ENCODE measurements at places on chromosomes 6 and 20.

DNA sequence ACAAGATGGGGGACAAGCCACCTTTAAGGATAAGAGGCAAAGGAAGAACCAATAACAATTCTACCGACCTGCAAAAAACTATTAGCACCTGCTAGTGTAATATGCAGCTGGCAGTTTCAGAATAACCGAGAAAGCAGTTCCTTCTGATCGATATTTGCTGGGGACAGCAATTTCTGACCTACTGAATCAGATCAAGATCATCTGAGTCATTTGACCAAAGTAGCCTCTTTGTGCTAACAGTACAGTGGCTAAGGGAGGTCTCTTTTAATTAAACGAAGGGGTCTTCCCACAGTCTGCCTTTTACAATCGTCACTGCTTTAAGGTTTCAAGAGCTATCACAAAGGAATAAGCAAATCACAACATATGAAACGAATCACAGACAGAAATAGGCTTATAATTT, 318.9 kb downstream of the BTBD9 start:
- DNase-seq = no peak

DNA sequence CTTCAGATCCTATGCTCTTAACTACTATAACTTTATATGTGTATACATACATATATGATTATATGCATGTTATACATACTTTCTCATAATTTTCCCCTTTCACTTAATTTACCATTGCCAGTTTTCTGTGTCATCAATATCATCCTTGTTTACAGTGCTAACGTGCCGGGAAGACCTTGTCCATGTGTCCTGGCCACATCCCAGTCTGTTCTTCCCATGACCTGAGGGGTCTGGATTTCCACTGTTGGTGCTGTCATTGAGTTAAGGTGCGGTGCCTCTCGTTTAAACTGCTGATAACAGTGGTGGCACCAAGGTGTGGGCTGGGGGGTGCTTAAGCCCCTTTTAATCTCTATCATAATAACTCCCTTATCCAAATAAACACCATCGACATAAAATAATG, 8.5 kb upstream of the SDCBP2 start:
- DNase-seq = no peak

DNA sequence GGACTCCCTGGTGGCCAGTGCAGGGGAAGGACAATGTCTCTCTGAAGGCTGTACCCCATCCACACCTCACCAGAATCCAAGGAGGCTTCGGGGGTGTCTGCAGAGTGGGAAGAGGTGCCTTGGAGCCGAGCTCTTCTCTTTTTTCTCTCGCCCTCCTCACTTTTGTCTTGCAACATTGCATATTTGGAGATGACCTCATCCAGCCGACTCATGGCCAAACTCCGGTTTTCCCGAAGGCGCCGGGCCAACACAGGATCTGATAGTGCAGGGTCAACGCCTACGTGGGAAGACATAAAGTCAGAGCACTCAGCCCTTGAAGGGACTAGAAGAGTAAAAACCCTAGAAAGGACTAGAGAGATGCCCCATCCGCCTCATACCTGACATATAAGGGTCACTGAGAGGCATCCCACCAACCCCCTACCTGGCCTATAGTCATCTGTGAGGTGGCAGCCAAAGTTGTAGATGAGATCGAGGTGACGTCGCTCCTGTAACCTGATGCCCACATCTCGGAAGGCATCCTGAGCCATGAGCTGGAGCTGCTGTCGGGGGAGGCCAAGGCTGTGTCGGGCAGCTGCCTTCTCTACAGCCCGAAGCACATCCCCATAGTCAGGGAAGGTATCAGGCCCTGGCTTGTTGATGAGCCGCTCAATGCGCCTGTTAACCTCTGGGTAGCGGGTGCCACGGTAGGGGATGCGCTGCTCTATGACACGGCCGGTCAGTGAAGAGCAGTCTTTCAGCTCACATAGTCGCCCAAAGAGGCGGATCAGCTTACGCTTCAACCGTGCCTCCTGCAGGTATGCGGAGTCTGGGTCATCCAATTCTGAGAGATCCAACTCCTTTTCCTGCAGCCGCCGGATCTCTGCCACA, 3.0 kb upstream of the ZBTB22 start:
- DNase-seq = no peak

DNA sequence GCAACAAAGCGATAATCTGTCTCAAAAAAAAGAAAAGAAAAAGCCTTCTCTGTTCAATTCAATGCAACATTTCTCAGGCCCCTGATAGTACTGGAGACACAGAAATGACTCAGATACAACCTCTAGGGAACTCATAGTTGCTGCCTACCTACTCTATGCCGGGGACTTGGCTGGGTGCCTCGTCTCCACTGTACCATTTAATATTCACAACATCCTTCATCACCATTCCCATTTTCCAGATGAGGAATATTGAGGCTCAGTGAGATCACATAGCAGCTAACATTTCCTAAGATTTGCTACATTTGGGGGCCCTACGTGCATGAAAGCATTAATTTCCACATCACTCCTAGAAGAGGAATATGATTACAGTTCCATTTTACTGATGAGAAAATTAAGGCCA, 7.5 kb downstream of the NOL4L start:
- no peak for DNase-seq

- no peak for DNase-seq
Observed at GRCh38 chr6:169158174-169158573, 95.5 kb downstream of the THBS2 start.

DNA sequence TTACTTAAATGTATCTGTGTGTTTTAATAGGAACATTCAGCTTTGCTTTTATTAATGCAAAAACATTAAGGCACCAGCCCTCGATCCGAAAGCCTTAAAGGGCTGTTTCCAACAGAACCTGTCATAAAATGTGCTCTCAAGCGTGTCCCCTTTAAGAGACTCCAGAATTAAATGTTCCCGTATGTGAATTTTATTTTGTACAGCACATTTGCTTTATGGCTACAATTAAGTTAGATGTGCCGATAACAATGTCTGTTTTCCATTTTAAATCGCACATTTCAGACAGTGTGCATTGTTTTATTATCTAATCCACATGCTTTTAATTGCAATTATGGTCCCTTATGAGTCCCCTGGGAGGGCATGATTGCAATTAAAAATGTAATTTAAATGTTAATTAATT, 198.9 kb downstream of the TSHZ2 start:
- DNase-seq = no peak

GRCh38 chr20:35636095-35636494, 20.5 kb downstream of the SPAG4 start:
- DNase-seq = no peak

DNA sequence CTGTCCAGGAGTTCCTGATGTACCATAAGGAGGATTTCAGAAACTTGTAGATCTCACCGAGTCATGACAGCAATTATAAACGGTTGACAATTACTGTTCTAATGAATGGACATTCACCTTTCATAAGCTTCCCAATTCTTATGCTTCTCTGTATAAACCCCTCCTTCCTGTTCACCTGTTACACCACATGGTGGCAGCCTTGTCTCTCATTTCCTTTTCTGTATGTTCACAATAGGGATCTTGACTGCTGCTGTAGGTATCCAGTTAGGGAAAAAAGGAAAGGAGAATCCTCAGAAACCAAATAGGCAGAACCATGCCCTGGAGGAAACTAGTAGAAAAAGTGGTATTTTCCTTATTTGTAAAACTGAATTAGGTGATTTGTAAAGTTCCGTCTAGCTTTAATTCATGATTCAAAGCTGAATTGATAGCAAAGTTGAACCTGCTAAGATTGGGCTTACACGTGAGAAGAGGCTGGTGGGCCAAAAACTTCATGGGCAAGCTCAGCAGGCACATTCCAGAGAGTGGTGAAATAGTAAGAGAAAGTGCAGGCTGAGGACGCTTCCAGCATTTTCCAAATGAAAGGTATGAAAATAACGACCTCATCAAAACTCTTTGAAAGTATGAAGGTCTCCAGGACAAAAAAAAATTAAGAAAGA, 29.0 kb upstream of the TBPL1 start:
- peak; percentile 71 for DNase-seq

DNA sequence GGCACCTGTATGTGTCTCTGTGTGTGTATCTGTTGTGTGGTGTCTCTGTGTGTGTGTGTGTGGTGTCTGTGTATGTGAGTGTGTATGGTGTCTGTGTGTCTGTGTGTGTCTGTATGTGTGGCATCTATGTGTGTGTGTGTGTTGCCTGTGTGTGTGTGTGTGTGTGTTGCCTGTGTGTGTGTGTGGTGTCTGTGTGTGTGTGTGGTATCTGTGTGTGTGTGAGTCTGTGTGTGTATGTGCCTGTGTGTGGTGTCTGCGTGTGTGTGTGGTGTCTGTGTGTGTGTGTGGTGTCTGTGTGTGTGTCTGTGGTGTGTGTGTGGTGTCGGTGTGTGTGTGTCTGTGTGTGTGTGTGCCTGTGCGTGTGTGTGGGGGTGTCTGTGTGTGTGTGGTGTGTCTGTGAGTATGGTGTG, 31.7 kb upstream of the VEGFA start:
- DNase-seq = no peak

GRCh38 chr20:31914170-31914569, 37.7 kb downstream of the PDRG1 start:
- DNase-seq = no peak

- DNase-seq = no peak
Observed at GRCh38 chr20:62880935-62881661, 19.5 kb upstream of the TCFL5 start.

DNA sequence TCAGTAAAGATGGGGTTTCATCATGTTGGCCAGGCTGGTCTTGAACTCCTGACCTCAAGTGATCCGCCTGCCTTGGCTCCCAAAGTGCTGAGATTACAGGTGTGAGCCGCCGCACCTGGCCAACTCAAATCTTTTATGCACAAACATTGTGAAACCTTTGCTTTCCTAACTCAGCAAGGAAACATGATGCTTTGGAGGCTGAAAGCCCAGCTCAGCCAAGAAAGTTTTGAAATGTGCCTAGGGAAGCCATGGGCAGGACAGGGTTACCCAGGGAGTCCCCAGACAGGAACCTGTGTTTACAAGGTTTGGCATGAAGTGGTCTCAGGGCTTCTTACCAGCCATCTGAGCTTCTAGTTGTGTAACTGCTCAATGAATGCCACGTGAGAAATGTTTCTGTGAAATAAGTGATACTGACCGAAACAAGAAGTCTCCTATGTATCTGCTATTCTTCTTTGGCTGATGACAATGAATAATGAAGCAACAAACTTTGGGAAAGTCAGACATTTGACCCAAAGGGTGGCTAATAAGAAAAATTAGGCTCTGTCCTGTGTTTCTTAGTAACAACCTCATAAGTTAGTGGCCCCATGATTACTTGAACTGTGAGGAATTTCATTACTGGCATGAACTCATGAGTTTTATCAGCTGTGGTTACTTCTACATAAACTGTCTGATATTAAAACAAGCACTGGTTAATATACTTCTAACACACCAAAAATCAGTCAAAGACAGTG, 163.5 kb downstream of the KIF6 start:
- no peak for DNase-seq

DNA sequence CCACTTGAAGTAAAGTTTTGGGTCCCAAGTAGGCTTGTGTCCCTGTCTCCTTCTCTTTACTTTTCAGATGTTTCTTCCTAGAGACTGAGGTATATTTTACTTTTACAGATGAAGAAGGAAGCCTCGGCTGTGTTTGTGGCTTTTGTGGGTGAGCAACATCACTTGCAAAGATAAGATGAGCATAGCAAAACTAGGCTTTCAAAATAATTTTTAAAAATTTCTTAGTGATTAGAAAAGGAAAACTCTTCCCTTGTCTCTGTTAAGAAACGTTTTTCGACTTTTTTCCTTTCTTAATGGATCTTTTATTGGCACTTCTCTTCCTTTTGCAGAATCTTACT, 7.6 kb downstream of the PTPN1 start:
- DNase-seq = peak; percentile 43

- peak; percentile 26 for DNase-seq
Observed at GRCh38 chr6:39029156-39030011, 19.2 kb upstream of the GLP1R start.

DNA sequence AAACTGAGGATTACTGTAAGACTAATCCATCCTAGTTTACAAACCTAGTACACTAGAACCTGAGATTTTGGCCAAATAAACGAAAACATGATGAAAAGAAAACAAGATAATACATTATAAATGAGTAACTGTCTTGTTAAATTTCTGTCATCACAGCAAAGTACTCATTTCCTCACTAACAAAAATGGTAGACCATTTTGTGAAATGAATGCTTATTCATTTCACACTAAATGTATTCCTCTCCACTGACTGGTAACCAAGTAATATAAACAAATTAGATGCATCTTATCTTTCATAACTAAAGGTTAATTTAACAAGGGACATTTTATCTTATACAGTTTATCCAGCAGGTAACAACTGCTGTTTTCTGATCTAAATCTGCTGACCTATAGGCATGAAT, 143.7 kb downstream of the REV3L start:
- no peak for DNase-seq

DNA sequence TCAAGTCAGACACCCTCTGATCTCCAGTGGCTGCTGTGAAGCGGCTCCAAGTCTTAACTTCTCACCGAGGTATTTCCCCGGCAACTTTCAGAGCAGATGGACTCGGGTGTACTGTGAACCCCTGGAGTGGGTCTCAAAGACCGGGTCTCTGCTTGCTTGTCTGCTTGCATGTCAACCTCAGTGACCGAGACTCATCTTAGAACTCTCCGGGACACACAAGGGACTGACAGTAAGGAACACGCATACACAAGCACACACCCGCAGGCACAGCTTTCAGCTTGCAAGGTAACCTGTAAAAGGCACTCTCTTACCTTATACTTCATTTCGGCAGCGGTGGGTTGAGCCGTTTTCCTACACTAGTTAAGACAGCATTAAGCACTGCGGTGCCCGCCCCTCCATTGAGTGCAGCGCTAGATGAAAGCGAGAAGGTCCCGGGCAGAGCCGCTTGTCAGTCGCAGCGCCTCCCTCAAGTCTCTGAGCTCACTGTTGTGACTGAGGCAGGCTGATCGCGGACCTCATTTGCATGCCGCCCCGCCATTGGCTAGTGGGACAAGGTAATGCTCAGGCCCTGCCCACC, at the start of gene NEDD9:
TSS of gene NEDD9 (minus strand) at position 476 of the 577 bp plus-strand sequence. CDS start at position 323, 153 bp downstream.
- peak; percentile 96 for DNase-seq

- DNase-seq = no peak
Observed at GRCh38 chr6:155909710-155910109, 454.1 kb upstream of the NOX3 start.

GRCh38 chr6:5672581-5673011, 334.1 kb downstream of the NRN1 start:
- DNase-seq = no peak

- DNase-seq = no peak
Observed at GRCh38 chr6:44590471-44590870, 203.0 kb downstream of the CDC5L start.
